Transverse colon (tissue), 4 donors: ENCODE measurements at places on chromosomes 7 and 10. TPM values are rescaled to one million over a fixed set of nuclear protein-coding genes. Genes with fewer than 3 reads are reported as not detected.
A peak's percentile ranks its signal among the peaks of the same experiment; 100 is the strongest.

GRCh38 chr10:30822693-30823465 is 193.3 kb upstream of the LYZL2 start:
- DNase-seq: no peak

- DNase-seq: no peak
Observed at GRCh38 chr7:157211690-157212089, 73.0 kb downstream of the UBE3C start.

- peak; percentile 44 for DNase-seq
Observed at GRCh38 chr7:64876792-64877713, 26.0 kb upstream of the ZNF273 start.

- DNase-seq: no peak
Observed at GRCh38 chr7:149490083-149490760, 7.4 kb downstream of the ZNF746 start.

GRCh38 chr10:31926160-31926559 is 2.5 kb downstream of the ARHGAP12 start:
- no peak for DNase-seq

- DNase-seq: peak; percentile 12
Observed at GRCh38 chr7:101362334-101363195, at the start of gene COL26A1. TSS of gene COL26A1 (plus strand) at chr7:101362875. CDS start at chr7:101363033, 158 bp downstream.

DNA sequence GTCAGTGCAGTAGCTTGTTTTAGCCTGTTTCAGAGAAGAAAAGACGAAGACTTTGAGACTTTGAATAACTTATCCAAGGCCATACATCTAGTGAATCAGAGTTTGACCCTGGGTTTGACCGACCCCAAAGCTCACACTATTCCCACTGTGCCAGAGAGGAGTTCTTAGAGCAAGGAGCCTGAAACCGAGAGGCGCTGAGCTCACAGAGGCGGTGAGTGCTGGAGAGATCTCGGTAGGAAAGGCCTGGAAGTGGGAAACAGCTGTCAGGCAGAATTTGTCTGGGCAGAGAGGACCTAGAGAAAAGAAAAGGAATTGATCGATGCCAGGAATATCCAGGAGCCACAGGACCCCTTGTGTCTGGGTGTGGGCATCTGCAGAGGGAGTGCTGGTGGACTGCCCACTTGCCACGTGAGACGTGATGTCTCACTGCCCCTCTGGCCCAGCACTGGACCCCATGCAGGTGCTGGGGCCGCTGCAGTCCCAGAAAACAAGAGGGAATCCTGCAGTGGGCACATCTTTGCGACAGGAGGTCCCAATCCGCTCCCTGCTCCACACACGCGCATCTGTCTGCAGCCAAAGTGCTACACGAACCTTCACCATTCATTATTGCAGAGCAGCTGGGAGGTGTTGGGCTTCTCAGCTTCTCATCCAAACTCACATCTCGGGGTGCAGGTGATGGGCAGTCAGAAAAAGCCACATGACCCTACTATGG is 6.2 kb downstream of the CALML3 start:
- peak; percentile 2 for DNase-seq

DNA sequence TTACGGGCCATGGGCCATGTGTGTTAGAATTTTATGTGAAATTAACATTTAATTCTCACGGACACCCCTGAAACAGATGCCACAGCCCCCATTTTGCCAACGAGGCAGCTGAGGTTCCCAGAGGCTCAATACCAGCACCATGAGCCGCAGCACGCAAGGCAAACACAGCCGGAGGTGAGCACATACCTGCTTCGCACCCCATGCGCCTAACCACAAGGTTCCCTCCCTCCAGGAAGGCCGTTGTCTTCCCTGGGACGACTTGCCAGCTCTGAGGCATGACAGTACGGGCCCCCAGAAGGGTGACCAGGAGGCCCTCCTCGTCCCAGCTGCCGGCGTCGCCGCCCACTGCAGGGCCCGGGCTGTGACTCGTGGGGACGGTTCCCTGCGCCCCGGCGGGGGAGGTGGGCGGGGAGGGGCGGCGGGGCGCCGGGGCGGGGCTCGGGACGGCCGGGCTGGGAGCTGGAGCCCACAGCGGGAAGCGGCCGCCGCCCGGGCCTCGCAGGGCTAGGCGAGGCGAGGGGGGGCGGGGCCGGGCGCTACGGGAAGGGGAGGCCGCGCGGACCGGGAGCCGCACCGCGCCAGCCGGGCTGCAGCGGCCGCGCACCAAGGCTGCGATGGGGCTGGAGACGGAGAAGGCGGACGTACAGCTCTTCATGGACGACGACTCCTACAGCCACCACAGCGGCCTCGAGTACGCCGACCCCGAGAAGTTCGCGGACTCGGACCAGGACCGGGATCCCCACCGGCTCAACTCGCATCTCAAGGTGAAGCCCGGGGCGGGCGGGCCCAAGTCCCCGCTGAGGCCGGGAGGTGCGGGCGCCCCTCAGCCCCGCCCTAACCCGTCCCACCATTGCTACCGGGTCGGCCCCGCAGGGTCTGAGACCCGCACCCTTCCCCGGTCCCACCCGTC is at the start of gene CAV2:
Gene CAV2 (plus strand): TSS at position 571 of the 910 bp plus-strand sequence. CDS start 44 bp downstream, at position 615.
- peak; percentile 64 for DNase-seq

- no peak for DNase-seq
Observed at GRCh38 chr10:6146013-6146785, 56.5 kb upstream of the PFKFB3 start.

DNA sequence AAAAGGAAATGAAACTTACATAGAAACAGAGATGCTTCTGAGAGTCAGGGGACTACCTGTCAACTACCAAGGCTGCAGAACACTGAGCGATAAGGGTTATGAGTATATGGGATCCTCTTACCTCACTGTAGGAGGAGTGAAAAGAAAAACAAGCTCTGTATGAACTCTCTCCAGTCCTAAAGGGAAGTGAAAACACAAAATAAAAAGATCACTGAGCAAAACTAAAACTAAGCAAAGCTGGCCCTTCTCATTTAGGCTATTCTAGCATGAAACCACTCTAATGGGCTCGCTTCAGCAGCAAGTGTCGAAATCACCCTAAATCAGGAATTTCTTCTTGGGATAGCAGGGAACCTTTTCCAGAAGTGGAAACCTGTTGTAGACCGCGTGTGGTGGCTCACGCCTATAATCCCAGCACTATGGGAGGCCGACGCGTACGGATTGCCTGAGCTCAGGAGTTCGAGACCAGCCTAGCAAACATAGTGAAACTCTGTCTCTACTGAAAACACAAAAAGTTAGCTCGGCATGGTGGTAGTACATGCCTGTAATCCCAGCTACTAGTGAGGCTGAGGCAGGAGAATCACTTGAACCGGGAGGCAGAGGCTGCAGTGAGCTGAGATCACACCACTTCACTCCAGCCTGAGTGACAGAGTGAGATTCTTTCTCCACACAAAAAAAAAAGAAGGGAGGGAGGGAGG is 27.0 kb downstream of the DCLRE1C start:
- DNase-seq: no peak

DNA sequence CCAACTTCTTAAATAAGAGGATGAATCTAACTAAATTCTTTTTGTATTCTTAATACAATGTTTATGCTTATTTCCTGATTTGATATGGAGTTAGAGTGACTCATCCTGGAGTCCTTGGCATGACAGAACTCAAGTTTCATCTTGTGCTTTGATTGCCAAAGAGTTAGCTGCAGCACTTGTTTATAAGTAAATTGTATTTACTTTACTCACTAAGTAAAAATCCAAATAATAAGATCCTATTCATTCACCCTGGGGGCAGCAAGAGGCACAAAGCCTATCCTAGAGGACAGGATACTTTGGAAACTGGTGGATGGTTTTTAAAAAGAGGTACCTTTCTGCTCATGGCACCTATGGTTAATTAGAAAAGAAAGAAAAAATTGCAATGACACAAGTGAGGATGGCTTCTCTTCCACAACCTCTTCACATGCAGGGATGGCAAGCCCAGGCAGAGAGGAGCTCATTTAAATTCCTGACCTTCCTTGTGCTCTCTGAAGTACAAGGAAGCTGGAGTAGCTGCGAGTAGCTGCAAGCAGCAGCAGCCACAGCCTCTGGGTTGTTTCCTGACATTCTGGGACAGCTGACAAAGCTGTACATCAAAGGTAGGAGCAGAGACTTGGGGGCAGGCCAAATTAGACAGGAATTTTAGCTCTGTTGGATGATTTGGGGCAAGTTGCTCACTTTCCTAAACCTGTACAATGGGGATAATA is 28.5 kb upstream of the CROT start:
- no peak for DNase-seq

GRCh38 chr10:19902456-19902855 is 86.2 kb downstream of the PLXDC2 start:
- DNase-seq: no peak

DNA sequence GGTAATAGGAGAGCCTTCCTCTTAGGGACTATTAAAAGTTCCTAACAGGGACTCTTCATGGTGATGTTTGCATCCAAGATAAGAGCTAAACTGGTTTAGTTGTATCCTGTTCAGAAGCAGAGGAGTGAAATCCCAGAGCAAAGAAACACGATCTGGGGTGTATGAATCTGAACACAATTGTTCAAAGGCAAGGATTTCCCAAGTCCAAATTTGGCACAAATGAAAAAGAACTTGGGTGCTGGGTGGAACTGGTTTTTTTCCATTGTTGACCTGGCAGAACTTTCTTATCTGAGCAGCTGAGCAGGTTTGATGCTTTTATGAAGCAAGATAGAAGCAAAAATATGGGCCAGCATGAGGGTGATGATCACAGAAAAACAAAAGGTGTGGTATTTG is 6.0 kb downstream of the AGFG2 start:
- DNase-seq: no peak

DNA sequence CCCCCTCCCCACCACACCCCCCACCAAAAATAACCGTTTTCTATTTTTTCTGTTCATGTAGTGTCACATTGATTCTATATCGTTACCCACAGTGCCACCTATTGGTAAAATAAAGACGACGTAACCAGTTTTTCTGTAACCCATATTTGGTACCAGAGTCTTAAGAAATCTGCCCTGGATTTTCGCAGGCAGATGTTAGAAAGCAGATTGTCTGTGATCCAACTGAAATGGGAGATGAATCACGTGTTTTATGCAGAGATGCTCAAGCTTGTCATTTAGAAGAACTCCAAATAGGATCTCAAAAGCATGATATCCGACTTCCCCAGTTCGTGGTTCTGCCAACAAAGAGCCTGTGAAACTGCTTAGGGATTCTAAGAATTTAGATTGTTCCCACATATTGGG is 261.1 kb upstream of the CSTF2T start:
- DNase-seq: no peak

GRCh38 chr7:157522954-157523353 is 186.2 kb downstream of the DNAJB6 start:
- DNase-seq: no peak

- DNase-seq: no peak
Observed at GRCh38 chr10:34537629-34538231, 277.4 kb downstream of the PARD3 start.

GRCh38 chr10:86632951-86633350 is 21.4 kb upstream of the OPN4 start:
- DNase-seq: no peak

DNA sequence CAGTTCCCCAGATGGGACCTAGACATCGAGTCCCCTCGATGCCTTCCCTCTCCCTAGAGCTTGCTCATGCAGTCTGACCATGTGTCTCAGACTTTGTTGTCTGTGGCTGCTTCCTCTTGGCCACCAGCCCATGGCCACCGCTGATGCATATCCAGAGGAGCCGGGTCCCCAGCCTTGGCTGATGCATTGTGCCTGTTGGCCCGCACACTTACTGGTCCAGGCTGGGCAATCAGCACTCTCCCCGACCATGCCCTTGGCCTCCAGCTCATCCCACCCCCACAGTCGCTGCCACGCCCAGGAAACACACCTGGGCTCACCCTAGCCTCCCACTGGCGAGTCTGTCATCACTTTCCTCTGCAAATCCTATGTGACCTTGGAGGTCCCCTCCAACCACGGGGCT is 10.1 kb downstream of the NPC1L1 start:
- DNase-seq: no peak

DNA sequence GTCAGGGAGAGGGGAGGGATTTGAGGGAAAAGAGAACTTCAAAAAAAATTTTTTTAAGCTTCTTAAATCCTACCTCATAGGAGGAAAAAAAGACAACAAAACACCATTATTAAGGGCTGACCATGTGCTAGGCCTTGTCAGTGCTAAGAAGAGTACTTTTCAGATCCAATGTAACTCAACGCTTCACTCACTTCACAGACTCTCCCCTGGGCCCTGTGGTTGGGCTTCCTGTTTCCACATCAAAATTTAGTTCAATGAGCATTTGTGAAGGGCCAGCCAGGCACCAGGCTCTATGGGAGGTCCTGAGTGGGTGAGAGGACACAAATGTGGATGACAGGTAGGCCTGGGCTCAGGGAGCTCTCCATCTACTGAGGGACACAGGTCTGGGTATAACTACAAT is 249.8 kb downstream of the PTEN start:
- no peak for DNase-seq

DNA sequence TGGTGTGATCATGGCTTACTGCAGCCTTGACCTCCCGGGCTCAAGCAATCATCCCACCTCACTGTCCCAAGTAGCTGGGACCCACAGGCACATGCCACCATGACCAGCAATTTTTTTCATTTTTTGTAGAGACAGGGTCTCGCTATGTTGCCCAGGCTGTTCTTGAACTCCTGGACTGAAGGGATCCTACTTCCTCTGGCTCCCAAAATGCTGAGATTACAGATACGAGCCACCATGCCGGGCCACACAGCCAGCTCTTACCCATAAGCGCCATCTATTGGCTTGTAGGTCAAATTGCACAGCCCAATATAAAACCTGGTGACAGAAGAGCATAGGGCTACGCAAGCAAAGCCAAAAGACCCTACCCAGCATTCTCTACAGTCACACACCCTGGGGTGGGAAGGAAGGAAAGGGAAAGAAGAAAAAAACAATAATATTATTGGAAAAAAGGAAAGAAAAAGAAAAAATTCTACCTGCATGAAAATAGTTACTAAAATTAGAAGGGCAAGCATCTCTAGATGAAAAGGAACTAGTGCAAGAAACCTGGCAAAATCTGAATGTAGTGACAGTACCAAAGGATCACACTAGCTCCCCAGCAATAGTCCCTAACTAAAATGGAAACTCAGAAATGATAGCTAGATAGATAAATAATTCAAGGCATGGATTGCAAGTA is 29.4 kb upstream of the AMPH start:
- peak; percentile 18 for DNase-seq

- DNase-seq: no peak
Observed at GRCh38 chr10:77867124-77867719, 59.3 kb downstream of the DLG5 start.

Gene MYO1G
- 8.3 TPM for total RNA-seq

Gene FOXI2
- 0.14 TPM for total RNA-seq

Gene CTTNBP2
- total RNA-seq: 2.6 TPM

Gene UNC5B
- 31.1 TPM for total RNA-seq

Gene CAMK2G
- 72.0 TPM for total RNA-seq

Gene VTI1A
- total RNA-seq: 107 TPM

Gene NEURL1
- total RNA-seq: 177 TPM

Gene EEPD1
- total RNA-seq: 16.2 TPM

Gene LRRC17
- 1.4 TPM for total RNA-seq

Gene PLEKHA1
- total RNA-seq: 40.3 TPM
